ENCODE measurements at places on chromosomes 13 and 19.

DNA sequence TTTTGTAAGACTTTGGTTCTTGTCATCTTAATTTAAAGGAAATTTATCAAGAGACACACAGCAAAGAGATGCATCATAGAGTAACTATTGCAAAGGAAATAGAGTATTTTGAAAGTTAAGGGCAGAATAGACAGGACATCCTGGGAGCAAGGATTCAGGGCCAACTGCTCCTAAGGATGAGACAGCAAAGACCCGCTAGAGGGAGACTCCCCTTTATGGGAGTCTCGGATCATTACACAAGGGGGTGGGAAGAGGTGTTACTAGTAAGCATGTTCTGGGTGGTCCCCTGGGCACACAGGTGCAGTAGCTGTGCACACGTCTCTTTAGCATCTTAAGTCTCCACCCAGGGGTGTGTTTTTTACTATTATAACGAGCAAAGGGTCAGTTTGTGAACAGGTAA lies 9.6 kb downstream of the ZSCAN5C start:
- DNase-seq = no peak

DNA sequence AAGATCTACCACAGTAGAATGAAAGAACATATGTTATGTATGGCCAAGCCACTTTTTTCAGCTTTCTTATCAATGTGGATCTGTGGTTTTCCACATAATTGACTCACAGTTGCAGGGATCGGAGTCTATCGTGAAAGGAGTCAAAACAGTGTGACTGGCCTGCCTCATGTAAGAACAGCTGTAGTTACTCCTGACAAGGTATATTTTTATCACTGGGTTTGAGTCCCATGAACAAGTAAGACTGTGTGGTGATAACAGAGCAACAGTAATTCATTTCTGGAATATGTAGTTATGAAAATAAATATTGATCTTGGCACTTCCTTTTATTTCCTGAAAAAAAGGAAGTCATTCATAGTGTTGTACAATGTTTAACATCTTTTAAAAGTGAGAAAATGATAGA lies 416.6 kb downstream of the KLF12 start:
- DNase-seq = no peak

DNA sequence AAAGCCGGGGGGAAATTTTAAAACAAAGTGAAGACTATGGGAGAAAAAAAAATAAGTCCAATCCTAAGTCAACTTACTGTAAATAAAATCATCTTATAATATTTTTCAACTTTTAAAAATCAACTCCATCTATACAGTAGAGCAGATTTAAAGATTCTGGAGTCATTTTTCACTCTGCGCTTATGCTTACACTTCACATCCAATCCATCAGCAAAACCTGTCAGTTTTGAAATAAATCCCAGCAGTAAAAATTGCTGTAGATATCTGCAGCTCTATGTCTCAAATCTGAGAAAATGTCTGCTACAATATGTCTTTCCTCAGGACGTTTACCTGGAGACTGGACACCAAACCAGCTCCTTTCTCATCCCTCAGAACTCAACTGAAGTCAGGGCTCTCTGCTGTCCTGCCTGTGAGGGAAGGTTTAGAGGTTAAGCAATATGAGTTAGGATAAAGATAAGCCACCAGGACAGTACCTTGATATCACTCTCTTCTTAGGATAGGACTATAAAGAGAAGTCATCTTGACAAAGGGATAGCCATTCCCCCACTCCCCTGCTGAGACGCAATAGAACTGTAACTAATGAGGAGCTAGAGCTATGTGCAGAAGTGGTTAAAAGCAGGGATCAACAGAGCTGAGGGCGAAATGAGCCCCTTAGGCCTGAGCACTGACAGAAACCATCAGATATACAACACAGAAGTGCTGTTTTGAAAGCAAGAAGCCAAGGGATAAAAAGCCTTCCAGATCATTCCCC lies 254.7 kb upstream of the KLHL1 start:
- no peak for DNase-seq

GRCh38 chr13:100273552-100273951 lies 184.7 kb downstream of the PCCA start:
- DNase-seq = no peak

Measured in stimulated activated CD8-positive, alpha-beta memory T cell treated with anti-CD3 and anti-CD28 coated beads, Interleukin-4, amount 100 ng/mL, for 1 hour (primary cell).